ENCODE measurements at places on chromosomes 1 and 21. TPM values are rescaled to one million over a fixed set of nuclear protein-coding genes. Genes with fewer than 3 reads are reported as not detected.

Gene LRRC71
- total RNA-seq: not detected

DNA sequence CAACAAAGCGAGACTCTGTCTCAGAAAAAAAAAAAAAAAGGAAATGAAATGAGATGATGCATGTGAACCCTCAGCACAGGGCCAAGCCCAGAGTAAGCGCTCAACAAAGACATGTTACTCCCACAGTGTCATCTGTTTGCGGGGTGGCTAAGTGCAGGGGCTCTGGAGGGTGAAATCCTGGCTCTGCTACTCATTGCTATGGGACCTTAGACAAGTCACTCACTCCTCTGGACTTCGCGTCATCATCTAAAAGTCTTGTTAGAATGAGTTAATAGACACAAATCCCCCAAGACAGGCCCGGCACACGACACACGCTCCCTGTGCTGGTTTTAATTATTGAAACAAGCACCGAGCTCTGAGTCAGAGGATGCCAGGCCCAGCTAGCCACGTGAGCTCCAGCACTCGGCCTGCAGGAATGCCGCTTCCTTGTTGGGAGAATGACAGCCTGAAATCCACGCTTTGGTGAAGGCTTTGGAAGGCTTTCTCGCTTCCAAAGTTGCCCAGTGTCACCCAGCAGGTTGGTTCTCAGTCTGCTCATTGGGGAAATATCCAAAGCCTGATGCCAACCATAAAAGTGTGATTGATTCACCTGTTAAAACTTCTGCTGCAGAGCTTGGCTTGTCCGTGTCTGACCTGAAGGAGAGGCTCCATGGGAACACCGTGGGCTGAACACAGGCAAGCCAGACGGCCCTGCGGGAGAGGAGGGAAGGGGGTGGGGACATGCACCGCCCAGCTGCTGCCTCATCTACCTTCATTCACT is 36.7 kb upstream of the TARDBP start:
- DNase-seq: no peak

Gene CADM3
- not detected for total RNA-seq

DNA sequence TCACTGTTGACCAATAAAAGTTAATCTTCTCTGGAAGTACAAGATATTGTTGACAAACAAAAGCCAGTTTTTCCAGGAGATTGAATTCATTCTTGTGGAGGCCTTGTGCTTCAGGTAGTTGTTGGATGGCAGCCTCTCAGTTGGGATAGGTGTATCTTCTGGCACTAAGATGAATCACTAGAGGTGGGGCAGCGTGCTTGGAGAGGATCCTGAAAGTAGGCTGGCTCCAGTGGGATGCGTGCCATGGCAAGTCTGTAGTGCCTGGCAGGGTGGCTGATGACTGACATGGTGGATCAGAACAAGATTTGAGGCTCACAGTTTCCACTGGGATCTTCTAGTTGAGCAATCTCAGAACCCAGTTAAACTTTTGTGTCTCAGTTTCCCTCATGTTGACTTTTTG is 2.4 kb downstream of the VPS13D start:
- peak; percentile 18 for DNase-seq

Gene GRIK3
- total RNA-seq: not detected

DNA sequence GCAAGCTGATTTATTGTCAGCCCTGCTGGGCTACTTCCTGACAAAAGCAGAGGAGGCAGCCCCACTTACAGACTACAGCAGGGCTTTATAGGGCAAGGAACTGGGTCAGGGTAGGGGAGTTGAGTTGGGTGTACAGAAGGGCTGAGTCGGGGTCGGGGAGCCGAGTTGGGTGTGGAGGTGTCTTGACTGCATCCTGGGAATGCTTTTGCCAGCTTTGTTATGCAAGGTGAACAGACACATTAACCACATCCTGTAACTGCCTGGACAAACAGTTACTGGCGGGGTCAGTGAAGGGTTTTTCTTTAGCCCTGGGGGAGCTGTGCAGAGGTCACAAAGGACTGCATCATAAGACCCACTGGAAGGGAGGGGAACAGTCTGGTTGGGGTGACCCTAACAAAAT is 39.1 kb upstream of the GBP5 start:
- DNase-seq: no peak

GRCh38 chr1:111894497-111894896 is 95.0 kb downstream of the KCND3 start:
- DNase-seq: no peak

GRCh38 chr1:215001419-215002021 is 81.0 kb upstream of the KCNK2 start:
- DNase-seq: no peak

- DNase-seq: peak; percentile 24
These were observed 643 bp upstream of the MOV10 start for GRCh38 chr1:112673592-112674439.

Gene PADI2
- not detected for total RNA-seq

GRCh38 chr1:200369706-200370105 is 40.1 kb downstream of the ZNF281 start:
- no peak for DNase-seq

DNA sequence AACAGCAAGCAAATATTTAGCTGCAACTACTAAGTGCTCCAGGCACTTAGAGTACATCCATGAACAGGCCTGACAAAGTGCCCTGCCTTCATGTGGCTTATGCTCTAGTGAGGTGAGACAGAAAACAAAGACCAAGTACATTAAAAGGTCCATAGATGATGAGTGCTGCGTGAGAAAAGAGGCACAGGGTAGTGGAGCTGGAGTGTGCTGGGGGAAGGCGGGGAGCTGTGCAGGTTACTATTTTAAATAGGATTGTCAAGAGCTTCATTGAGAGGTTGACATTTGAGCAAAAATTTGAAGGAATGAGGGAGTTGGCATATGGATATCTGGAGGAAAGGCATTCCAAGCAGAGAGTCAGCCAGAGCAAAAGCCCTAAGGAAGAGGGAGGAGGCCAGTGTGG is 29.3 kb upstream of the RXRG start:
- DNase-seq: no peak

- peak; percentile 86 for DNase-seq
These were observed 7.0 kb upstream of the CTSE start for GRCh38 chr1:206030714-206031113.

- no peak for DNase-seq
These were observed 47.8 kb downstream of the ZMYM4 start for GRCh38 chr1:35316264-35316663.

- no peak for DNase-seq
These were observed 1.3 kb upstream of the PLA2G5 start for GRCh38 chr1:20068722-20069121.

- no peak for DNase-seq
These were observed 18.1 kb downstream of the PCSK9 start for GRCh38 chr1:55057270-55057955.

Gene PLA2G4A
- 0.12 TPM for total RNA-seq

GRCh38 chr1:55143684-55144083 is 71.5 kb downstream of the USP24 start:
- peak; percentile 46 for DNase-seq

- no peak for DNase-seq
These were observed 879 bp upstream of the PLPPR5 start for GRCh38 chr1:99005537-99005942.

- DNase-seq: no peak
These were observed 326.0 kb downstream of the BARHL2 start for GRCh38 chr1:90391126-90391525.

DNA sequence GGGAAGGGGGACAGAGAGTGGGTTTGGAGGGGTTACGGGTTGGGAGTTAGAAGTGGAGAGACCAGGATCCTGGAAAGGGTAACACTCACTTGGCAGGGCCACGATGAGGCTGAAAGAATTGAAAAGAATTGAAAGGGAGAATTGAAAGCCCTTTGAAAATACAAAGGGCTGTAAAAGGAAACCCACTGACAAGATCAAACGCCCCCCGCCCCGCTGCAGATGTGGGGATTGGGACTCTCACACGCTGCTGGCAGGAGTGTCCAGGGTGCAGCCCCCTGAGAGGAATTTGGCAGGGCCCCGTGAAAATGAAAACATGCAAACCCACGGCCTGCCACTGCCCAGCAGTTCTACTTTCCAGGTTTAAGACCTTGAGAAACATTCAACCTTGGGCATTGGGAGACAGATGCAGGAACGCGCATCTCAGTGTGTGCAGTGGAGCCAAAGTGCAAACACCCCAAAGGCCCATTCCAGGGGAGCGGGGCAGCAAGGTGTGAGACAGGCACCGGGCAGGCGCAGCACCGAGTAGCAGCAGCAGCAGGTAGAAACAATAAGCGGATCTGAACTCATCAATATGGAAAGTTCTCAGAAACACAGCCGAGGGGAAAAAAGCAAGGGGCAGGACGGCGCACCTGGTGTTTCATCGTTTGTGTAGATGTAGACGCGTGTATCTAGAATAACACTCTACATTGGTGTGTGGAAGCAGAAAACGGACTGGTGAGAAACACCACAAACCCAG is 8.3 kb upstream of the TNFRSF1B start:
- peak; percentile 45 for DNase-seq

DNA sequence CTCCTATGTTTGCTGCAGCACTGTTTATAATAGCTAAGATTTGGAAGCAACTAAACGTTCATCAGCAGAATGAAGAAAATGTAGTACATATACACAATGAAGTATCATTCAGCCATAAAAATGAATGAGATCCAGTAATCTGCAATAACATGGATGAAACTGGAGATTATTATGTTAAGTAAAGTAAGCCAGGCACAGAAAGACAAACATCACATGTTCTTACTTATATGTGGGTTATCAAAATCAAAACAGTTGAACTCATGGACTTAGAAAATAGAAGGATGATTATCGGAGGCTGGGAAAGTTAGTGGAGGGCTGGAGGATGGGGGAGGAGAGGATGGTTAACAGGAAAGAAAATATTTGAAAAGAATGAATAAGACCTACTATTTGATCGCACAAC is 1017.6 kb downstream of the KCNT2 start:
- no peak for DNase-seq

Gene SELP
- total RNA-seq: 2.6 TPM

- DNase-seq: no peak
These were observed 103.1 kb downstream of the TOMM20 start for GRCh38 chr1:235025422-235025984.

- DNase-seq: no peak
These were observed 43.3 kb downstream of the IL23R start for GRCh38 chr1:67209521-67209920.

DNA sequence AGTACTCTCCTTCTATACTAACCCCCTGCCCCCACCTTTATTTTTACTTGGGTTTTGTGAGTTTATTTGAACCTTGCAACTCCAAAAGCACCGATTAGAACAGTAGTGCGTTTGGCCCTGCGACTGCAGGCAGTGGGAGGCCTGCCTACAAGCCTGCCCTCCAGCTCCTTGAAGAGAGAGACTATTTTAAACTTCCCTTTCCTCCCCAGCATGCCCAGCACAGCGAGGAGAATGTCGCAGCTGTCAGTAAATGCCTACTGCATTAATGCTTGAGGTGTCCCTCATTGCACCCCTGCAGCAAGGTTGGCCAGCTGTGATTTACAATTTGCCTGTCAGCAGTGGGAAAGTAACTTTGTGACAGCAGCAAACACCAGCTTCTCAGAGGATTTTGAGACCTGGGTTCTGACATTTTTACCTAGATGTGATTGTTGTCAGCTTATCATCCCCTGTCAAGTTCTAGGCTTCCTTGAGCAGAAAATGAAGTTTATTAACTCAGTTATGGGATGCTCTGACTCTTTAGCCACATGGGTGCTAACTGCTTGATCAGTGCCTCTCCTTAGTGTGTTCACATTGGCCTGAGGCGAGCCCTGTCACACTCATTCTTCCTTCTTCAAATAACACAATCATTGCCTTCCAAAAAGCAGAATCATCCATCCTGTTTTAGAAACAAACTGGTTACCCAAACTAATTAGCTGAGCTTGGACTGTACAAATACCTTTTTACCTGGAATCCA is 170.6 kb downstream of the PDE4B start:
- no peak for DNase-seq

GRCh38 chr1:59438058-59438560 is 141.2 kb downstream of the FGGY start:
- no peak for DNase-seq

Gene RC3H1
- 27.1 TPM for total RNA-seq

DNA sequence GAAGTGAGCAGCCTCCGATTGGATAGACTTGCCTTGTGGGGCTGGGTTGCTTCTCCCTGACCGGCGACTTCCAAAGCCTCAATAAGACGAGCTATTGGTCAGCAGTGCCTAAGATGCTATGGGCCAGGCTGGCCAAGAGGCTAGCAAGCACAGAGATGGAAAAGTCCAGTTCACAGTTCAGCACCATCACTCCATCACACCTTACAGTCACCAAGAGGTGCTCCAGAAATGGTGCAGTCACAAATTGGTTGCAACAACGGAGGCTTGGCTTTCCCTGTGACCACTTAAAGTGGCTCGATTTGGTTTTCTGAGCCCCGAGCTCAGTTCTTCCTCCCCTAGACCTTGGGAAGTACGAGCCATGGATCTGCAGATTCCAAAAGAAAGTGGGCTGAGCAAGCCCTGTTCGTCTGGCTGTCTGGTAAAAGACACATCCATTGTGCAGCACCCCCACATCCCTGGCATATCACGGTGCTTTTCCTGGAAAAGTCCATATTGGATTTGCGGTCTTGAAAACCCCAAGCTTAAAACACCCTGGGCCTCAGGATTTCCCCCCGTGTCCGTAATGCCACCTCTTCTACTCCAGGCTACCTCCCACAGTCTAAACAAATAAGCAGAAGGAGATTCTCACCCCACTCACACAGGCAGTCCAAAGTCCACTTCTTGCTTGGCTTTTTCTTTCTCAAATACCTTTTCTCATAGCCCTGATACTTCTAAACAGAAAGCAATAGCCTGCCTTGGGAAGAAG is 1.3 kb downstream of the SLAMF1 start:
- DNase-seq: no peak

DNA sequence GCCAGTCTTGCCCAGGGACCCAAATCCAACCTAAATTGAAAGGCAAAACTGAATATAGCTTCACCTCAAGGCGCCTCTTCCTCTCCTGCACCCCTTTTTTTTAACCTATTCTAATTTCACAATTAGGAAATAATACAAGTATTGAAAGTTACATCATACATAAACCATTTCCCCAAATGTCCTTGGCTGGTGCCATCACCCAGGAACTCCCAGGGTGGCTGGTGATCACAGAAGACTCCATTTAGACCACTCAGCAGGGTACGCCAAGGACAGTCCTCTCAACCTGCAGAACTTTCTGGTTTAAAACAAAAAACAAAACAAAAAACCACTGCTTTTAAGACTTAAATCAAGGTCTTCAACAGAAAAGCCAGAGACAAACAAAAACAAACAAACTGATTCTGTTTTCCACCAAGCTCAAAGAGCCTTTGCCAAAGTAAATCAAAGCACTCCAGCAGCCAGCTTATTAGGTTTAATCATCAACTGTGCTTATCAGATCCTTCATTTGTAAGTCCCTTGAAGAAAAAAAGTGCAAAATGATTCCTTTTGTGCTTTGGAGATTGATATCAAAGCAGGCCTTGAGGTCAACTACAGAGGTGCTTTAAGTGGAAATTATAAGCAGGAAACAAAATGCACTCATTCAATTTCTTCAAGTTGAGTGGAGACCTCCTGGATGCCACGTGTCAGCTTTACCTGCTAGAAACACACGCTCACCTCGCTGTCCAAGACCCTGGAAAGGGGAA is 113.0 kb downstream of the ETS2 start:
- DNase-seq: no peak

- no peak for DNase-seq
These were observed 205.3 kb upstream of the C1orf174 start for GRCh38 chr1:4105300-4105880.

GRCh38 chr1:149916193-149916897 is 1.3 kb downstream of the SV2A start:
- no peak for DNase-seq

GRCh38 chr1:78072216-78072615 is 26.4 kb downstream of the GIPC2 start:
- DNase-seq: no peak

Gene FCGR3A
- total RNA-seq: not detected

Measured in activated naive CD4-positive, alpha-beta T cell treated with anti-CD3 and anti-CD28 coated beads for 36 hours (primary cell).